Activated CD4-positive, alpha-beta T cell treated with anti-CD3 and anti-CD28 coated beads for 48 hours (primary cell): ENCODE measurements at places on chromosomes 5 and 9.

DNA sequence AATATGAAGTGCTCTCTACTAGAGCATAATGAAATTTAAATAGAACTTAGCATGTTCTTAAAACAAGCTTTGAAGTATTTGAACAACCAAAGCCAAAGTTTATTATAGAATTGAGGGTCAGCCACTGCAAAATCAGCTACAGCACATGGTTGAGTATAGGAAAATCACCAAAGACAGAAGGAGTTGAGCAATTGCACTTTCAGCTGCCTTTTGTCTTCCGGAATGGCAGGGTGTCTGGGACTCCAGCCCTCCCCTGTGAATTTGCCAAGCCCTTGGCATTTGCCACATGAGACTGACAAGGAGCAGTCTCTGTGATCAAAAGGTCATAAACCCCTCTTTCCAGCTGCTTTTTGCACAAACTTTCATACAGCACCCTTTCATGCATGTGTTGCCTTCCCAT, 8.5 kb upstream of the LURAP1L start:
- DNase-seq = no peak

- no peak for DNase-seq
These were observed 373.0 kb upstream of the MEF2C start for GRCh38 chr5:89255845-89256463.

DNA sequence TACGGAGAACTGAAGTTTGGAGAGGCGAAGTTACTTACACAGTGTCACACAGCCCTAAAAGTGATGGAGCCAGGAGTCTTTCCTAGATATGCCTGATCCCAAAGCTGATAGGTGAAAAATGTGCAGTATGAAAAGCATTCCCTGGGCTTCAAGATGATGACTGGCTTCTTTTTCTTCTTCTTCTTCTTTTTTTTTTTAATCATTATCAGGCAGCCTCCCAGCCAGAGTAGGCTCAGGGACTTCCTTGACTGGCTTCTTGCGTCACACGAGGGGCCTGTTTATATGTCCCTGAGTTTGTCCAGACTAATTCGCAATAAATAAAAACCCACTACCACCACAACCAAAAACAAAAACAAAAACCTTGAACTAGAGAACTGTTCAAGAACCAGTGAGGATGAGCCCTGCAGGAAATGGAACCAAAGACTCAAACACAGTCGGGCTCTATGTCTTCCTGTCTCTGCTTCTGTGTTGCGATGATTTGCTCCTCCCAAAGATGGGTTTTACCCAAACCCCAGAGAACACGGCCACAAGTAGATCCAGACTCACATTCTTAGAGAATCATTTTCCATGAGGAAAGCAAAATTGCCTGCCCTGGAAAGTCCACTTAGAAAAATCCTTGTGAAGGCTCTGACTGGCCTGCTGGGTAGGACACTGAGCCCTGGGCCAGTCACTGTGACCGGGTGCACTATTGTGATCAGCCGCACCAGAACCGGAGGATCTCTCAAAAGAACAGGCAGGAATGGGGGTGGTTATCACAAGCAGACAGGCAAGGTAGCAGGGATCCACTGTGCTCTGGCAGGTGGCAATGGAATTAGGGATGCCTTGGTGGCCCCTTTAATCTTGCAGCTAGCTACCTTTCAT, 38.0 kb upstream of the ADAM19 start:
- DNase-seq = no peak

- DNase-seq = no peak
These were observed 26.2 kb upstream of the ERGIC1 start for GRCh38 chr5:172807766-172808311.

DNA sequence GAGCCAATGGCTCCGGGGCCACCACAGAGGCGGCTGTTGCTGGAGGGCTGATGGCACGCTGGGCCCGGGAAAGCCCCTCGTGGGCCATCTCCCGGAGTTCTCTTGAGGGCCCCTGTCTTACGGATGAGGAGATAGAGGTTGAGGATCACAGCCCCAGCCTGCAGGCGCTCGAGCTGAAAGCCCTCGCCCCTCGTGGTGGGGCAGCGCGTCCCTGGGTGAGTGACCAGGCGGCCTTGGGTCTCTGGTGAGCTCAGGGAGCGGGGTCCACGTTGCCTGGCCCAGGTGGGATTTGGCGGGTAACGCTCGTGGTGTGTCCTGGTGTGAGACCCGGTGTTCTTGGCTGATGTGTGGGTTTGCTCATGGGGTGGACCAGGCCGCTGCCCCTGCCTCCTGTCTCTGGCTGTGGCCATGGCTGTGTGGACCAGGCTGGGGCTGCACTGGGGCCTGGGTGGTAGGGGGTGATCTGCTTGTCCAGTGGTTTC, 38.9 kb downstream of the RXRA start:
- no peak for DNase-seq

DNA sequence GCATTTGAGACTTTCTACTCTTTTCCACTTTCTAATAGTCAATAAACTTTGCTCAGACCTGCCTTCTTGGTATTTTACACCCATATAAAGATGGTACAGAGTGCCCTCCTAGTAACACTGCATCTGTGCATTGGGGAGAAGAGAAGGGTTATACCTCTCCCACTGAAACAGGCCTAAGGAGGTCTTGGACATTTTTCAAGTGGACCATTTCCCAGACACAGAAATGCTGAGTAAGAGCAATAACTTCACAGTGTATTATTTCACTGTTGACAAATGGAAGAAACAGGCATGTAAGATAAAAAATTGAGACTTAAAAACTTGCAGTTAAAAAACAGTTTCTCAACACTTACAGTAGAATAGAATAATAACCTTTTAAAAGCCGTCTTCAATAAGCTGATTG, 1224.0 kb upstream of the CDH18 start:
- no peak for DNase-seq

DNA sequence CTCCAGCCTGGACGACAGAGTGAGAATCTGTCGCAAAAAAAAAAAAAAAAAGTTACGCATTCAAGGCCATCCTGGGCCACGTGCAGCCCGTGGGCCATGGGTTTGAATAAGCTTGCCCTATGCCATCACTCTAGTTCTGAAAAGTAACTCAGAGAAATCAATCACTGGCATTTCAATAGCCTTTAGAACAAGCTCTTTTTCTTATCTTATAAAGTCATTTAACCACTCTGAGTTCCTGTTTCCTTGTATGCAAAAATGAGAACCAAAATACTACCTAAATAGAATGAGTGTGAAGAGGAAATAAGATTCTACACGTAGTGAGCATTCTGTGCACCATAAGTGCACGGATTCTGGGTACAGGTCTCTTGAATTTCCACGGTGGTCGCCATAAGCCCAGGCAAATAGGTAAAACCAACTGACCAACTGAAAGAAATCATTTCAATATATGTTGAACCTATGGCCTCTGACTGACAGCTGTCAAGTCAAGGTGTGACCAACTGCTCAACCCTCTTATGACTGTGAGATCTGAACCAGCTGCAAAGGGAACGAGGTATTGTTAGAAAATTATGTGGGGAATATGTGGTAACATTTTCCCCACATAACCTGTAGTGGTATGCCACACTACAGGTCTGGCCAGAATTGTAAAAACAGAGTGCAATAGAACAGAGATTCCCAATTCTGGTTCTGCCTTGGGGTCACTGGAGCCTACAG, 143.9 kb upstream of the LHFPL2 start:
- no peak for DNase-seq

DNA sequence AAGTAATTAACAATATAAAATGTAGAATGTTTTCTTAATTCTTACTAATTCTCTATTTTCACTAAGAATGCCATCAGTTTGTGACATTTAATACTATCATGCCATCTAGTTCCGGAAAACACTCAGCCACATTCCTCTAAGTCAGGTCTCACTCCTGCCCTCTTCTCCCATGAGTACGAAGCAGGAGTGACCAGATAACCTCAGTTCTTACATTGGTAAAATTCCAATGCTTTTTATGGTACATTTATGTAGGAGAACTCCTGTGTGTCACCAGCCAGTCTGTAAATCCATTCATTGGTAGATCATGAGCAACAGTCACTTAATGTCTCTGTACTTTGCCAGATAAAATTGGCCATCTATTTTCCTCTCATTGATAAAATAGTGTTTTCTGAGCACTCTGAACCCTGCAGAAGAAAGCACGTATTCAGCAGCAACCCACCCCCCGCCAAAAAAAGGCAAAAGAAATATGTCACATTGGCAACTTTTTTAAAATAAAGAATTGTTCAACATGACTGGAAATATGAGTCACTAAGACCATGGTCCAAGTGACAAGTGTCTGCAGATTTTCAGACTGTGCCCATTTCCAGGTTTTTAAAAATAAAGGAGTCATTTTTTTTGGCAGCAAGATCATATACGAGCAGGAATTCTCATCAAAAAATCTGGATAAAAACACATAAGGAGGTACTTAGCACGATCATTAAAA, 11.8 kb downstream of the GLIS3 start:
- DNase-seq = no peak

- no peak for DNase-seq
These were observed 11.1 kb upstream of the RALGDS start for GRCh38 chr9:133132174-133132573.

- DNase-seq = peak; percentile 56
These were observed 169.1 kb downstream of the CAAP1 start for GRCh38 chr9:26723486-26723885.

DNA sequence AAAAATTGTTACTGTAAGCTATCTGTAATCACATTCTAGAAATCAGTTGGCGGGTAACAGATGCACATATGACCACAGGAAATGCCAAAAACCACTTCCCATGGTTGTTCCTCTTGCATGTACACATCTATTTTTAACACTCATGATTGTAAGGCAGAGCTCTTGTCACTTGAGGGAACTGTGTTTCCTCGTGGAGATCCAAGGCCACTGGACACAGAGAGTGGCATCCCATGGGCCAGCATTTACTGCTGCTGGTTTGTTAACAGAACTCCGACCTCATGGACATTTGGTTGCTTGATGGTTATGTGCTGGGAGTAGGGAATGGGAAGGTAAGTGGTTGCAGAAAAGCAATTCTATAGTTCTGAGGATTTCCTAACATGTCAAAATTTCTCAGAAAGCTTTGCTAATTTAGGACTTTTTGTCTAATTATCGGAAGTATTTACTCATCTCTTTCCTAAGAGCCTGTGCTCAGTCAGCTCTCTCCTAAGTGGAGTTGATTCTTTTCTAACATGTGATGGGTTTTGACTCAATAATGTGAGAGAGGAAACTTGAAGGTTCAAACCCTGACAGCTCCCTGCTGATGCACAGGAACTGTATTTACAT, 202.0 kb upstream of the NR3C1 start:
- peak; percentile 17 for DNase-seq

GRCh38 chr5:172428224-172429166, 25.8 kb downstream of the SH3PXD2B start:
- DNase-seq = no peak

- DNase-seq = peak; percentile 58
These were observed 16.7 kb downstream of the TRAF1 start for GRCh38 chr9:120909904-120910303.

DNA sequence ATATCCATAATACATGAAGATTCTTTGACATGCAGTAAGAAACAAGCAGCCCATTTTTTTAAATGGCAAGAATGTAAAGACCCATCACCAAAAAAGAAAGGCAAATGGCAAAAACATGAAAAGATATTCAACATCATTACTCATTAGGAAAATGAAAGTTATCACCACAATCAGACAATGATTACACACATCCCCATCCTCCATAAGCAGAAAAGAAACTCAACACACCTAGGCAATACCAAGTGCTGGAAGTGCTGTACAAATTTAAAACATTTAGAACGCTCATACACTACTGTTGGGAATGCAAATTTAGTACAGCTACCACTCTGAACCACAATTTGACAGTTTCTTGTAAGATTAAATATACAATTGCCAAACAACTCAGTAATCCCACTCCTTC, 466.7 kb downstream of the ACTL7B start:
- no peak for DNase-seq

- no peak for DNase-seq
These were observed 21.9 kb downstream of the ARRDC3 start for GRCh38 chr5:91361055-91361701.

DNA sequence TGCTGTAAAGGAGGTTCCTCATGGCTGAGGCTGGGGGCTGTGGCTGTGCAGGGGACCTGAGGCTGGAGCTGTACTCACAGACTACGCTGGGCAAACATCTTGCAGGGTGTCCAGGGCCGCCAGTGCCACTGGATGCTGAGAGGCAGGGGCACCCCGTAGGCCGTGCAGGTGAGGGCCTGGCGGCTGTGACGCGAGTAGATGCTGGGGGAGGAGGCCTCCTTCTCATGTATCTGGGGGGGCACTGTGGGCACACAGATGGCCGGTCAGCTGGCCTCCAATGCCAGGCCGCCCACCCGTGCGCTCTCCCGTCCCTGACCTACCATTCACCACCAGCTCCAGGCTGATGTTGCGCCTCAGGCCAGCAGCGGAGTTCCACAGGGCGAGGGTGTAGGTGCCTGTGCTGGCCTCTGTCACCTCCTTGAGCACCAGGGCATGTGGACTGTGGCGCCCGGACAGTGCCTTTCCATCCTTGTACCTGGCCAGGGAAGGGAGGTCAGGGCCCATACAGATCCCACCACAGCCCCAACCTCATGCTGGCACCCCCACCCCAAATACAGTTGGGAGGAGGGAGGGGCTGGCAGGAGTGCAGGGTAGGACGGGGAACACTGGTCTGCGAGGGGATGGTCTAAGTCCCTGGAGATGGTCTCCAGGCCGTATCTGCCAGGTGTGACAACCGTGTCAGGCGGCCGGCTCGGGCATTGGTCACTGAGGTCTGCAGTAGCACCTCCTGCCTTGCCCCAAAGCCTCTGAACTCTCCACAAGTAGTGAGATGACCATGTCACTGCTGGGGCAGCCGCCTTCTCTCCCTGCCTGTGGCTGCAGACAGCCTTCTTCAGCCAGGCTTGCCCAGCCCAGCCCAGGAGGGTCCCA, 23.4 kb downstream of the FLT4 start:
- DNase-seq = no peak

DNA sequence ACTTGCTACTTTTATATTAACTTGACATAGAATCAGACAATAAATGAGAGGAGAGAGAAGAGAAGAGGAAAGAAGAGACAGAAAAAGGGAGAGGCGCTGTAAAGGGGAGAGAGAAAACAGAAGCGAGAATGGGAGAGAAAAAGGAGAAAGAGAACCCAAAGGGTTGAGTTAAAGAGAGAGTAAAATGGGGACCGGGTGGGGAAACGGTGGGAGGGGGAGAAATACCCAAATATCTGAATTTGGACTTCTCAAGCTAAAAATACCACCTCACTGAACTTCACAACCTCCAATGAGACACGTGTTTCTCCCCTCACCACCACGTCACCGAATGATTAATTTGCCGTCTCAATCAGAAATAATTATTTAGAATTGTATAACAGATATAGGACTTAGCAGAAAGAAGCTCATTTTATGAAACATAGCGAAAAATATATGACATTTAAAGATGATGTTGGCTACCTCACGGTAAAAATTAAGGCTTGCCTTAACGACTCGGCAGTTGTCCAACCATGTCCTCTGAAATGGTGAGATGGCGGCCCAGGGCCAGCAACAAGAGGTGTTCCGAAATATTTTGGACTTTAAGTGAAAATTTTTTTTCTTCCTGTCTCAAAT, 204.1 kb downstream of the MEF2C start:
- no peak for DNase-seq
